RPMI7951 (cell line): ENCODE measurements at places on chromosomes 12 and 14. TPM values are rescaled to one million over a fixed set of nuclear protein-coding genes. Genes with fewer than 3 reads are reported as not detected.

DNA sequence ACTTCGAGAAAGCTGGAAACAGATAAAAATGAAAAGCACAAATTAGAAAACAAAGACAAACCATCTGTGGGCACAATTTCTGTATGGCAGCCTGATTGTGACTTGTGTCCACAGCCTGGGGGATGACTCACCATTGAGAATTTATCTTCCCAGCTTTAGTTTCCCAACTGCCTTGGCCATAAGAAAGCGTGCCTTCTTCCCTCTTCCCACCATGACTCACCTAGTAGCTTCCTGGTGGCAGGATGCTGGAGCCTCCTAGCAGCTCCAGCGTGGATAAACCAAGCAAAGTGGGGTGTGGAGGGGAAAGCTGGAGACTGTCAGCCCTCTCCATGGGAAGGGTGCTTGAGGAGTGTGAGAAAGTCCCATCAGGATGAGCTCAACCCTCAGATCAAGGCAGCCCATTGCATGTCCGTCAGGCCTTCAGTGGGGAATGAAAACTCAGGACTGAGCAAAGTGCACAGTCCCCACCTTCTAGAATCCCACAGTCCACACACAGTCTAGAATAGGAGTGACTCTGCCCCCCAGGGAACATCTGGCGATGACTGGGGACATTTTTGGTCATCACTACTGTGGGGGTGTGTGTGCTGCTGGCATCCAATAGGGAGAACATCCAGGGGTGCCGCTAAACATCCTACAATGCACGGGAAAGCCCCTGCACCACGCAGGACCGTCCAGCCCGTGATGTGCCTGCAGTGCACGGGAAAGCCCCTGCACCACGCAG lies 22.4 kb upstream of the SERPINA6 start:
- DNase-seq: peak; percentile 97

GRCh38 chr12:26247873-26248272 lies 52.5 kb downstream of the SSPN start:
- DNase-seq: peak; percentile 36

DNA sequence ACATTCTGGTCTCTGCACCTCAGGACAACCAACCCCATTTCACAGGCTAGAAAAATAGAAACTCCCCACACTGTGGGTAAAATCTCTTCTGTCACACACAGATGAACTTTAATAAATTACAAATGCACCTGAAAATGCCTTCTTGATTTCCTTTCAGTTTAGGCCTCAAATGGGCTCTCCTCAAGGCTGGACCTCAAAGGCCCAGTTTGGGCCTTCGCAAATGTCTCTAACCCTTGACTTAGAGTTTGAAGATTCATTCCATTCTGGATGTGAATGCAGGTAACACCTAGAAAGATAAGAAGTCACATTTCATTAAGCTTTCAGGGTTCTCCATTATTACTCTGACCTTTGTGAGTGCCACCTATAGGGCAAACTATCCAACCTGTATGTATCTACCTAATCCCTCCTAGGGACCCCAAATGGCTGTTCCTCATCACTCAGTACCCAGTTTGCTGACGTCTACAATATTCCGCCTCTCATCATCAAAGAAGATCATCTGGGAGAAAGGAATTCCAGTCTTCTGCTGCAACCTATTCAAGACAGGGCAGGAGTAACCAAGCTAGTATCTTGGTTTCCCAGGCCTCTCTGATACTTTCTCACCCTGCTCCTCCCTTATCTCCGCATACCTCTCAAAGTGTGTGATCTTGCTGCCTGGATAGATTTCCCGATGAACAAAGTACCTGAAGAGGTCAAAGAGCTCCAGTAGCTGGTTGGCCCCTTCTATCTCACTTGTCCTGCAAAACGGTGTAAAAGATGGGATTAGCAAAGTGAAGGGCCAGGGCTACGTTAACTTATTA lies 776 bp upstream of the CHMP4A start:
- DNase-seq: no peak

DNA sequence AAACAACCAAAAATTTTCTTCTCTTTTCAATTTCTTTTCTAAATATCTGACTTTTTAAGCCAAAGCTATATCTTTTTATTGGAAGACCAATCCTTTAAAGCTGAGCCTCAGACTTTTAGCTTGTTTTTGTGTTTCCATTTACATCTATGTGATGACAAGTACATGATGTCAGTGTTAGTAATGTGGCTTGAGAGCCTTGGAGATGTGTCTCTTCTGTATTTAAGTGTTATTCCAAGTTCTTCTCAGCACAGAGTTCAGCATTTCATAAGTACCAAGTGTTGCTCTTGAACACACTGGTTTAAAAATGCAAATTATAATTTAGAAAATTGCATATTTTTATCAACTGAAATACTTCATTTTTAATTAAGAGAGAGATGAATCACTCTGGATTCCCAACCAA lies 948.9 kb upstream of the FLRT2 start:
- DNase-seq: no peak

Gene ASCL1
- total RNA-seq: not detected in 2 replicates

DNA sequence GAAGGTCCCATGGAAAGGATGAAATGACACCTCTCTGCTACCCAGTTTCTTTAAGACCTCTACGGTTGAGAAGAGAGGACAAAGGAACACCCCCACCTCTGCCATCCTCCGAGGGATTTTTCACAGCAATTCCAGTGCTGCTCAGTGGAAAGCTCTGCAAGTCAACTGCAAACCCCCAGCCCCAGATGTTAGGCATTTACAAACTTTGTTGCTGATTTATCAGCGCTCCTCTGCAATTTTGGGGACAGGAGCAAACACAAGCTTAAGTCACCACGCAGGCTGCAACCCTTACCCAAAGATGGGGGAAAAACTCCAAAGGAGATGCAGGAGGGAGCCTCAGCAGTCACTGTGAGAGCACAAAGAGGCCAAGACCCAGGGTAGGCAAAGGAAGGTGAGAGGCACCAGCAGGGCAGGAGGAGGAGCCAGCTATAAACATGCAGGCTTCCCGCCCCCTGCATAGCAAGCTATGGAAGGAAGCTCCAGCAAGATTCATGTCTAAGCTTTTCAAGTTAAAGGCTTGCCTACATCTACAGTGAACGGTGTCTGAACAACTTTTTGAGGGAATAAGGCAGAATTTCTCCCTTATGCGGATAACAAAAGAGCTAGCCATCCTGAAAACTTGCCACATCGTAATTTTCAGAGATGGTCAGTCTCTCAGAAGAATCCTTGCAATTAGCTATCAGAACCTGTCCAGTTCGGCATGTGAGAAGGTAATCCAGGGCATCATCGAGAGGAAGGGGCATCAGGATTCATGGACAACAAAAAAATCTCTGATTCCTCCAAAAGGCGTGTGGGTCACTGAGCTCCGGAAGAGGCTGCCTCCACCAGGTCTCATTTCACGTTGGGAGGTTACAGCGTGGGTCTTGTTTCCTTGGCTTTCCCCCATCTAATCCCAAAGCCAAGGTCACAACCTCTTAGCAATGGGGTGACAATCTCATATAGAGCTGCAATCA lies 3.9 kb downstream of the CTDSP2 start:
- no peak for DNase-seq

GRCh38 chr14:106490442-106490841 lies 964.1 kb downstream of the TMEM121 start:
- DNase-seq: no peak

Gene SOAT2
- not detected in 2 replicates for total RNA-seq

DNA sequence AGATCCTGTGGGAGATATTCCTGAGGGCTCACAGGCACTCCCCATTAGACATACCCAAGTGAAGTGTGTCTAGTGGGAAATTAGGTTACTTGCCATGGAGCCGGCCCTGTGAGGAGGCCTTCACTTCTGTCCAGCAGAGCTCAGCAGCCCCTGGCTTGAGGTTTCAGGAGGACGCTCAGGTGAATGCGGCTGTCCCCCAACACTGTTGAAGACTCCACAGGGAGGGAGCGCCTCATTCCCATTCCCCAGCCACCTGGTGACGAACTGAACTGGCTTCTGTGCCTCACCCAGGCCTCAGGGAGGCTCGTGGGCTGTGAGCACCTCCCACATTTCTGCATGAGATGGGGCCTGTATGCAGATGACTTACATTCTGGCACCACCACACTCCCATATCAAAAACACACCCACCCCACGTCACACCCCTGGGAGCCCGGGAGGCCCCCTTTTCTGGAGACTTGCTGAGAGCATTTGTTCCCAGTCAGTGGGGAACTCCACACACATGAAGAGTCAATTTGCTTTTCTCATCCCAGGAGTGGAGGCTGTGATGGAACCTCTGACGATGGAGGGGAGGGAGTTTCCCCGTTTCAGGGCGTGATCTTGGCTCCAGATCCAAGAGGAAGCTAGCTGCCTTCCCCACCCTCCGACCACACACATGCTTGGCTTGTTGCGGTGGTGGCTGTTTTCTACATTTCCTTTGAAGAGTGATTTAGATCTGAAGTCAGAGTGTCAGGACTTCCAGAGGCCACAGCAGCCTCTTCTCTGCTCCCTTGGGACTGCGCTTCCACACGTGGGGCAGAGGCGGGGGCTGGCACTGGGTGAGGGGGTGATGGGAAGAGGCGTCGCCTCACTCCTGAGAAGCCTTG lies 120.7 kb downstream of the ADGRD1 start:
- DNase-seq: no peak

DNA sequence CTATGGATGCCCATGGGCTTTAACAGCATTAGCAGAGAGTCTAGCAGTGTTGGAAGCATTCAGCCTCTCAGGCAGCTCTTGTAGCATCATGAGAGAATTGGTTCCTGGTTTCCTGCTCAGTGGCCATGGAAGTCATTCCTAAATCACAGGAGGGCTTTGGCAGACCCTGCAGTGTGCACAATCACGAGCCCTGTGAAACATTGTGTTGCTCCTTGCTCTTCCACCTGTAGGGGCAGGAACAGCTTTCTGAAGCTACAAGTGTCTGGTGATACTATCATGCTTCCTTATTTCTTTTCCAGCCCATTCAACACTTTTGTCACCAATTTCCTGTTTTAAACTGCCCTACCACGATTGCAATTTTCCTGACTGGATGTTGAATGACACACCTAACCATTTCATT lies 402.2 kb upstream of the USP15 start:
- DNase-seq: no peak

Gene LRRC43
- 0.36 and 0.59 TPM in 2 replicates for total RNA-seq

DNA sequence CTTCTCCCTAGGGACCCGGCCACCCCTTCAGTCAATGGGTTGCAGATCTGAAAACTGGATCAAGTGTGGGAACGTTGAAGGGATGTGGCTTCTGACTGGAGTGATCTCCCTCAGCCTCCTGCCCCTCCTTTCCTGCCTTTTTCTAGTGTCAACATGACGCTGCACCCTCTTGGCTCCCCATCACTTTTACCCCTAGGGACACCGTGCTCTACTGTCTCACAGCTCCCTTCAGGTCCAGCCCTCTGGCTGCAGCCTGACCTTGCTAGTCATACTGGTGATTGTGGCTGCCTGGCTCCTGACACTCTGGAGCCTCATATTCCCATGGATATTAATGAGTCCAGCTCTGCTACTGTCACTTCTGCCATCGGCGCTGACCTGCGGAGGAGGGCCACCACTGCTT lies 51.5 kb upstream of the RASSF3 start:
- DNase-seq: no peak

Gene KCNA1
- not detected in 2 replicates for total RNA-seq

Gene PTCSC3
- not detected in 2 replicates for total RNA-seq

Gene SNRNP35
- 12.4 and 16.5 TPM in 2 replicates for total RNA-seq

Gene NKX2-1
- total RNA-seq: not detected in 2 replicates

Gene CFAP251
- 1.5 and 2.0 TPM in 2 replicates for total RNA-seq

Gene MSI1
- total RNA-seq: not detected in 2 replicates
